ENCODE measurements at places on chromosomes 7 and 10. TPM values are rescaled to one million over a fixed set of nuclear protein-coding genes. Genes with fewer than 3 reads are reported as not detected.

DNA sequence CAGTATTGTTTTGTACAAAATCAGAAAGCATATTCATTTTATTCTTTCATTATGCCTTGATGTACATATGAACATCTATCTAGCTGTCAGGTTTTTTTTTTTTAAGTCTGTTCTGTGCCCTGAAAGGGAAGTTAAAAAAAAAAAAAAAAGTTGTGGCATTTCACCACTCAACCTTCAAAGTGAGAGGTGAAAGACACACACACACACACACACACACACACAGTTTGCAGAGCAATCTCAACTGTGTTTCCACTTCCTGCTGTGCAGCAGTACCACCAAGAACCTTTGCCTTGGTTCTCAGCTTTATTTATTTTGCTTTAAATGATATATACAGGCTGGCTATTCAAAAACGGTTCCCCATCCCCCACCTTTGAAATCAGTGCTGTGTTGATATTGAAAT, 955.6 kb downstream of the GATA3 start:
- H3K27me3 ChIP-seq = no peaks in the 10 kb centered on the region
- H3K27ac ChIP-seq = no peak overlapping the region
- no peak overlapping the region for H3K4me3 ChIP-seq
- no peaks in the 10 kb centered on the region for H3K4me1 ChIP-seq

DNA sequence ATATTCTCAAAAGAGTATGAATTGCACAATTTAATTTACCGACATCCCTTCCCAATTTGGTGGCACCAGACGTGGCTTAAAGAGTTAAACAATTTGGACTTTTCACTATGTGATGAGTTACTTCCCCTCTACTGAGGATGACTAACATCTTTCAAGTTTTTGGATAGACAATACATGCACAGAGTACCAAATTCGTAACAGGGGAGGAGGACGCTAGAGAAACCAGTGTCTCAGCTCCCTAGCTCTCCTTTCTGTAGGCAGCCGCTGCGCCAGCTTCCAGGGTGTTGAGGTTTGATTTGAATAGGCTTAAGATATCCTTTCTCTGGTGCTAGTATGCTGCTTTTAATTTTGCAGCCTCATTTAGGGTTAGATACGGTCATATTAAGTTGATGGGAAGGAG, 69.2 kb downstream of the GNA12 start:
- no peak overlapping the region for H3K4me3 ChIP-seq
- no peaks in the 10 kb centered on the region for H3K4me1 ChIP-seq
- no peak for DNase-seq
- no peaks in the 10 kb centered on the region for H3K27me3 ChIP-seq

- no peaks in the 10 kb centered on the region for H3K27me3 ChIP-seq
- H3K36me3 ChIP-seq = no peaks in the 10 kb centered on the region
- DNase-seq = no peak
Observed at GRCh38 chr10:79047875-79048638, 20.7 kb upstream of the ZMIZ1 start.

- peaks cover 29% of the 10 kb centered on the region for H3K27me3 ChIP-seq
- H3K4me3 ChIP-seq = peak overlapping the region; percentile 91
- DNase-seq = peak; percentile 33
Observed at GRCh38 chr10:7409045-7409731, 1.6 kb downstream of the SFMBT2 start.

GRCh38 chr10:74901301-74901700, 74.9 kb downstream of the KAT6B start:
- no peaks in the 10 kb centered on the region for H3K4me1 ChIP-seq
- no peak overlapping the region for H3K4me3 ChIP-seq
- no peak overlapping the region for H3K27ac ChIP-seq
- no peak for DNase-seq

DNA sequence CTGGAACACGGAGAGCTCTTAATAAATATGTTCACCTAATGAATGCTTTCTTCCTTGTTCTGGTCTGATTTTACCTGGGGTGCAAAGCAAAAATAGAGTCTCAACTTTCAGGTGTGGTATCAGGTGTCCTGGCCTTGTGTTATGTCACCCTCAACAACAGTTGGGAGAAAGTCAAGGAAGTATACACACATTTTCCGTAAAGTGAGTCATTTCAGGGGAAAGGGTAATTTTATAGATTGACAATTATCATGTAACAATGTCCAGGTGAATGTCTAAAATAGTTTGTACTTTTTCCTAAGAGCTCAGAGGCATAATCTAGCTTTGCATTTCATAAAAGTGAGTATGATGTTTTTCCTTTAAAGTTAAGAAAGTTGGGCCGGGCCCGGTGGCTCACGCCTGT, 287.4 kb downstream of the SKIDA1 start:
- H3K4me3 ChIP-seq = no peak overlapping the region
- H3K36me3 ChIP-seq = peaks cover 13% of the 10 kb centered on the region
- no peak overlapping the region for H3K27ac ChIP-seq
- no peaks in the 10 kb centered on the region for H3K27me3 ChIP-seq

- no peak overlapping the region for H3K4me3 ChIP-seq
- H3K4me1 ChIP-seq = no peaks in the 10 kb centered on the region
- H3K27me3 ChIP-seq = no peaks in the 10 kb centered on the region
- no peak for DNase-seq
- no peaks in the 10 kb centered on the region for H3K36me3 ChIP-seq
- no peak overlapping the region for H3K27ac ChIP-seq
Observed at GRCh38 chr7:22364900-22365299, 7.9 kb upstream of the RAPGEF5 start.

GRCh38 chr10:128064108-128064969, 61.9 kb downstream of the MKI67 start:
- no peak overlapping the region for H3K4me3 ChIP-seq
- H3K27ac ChIP-seq = no peak overlapping the region
- no peak for DNase-seq
- peaks cover 2% of the 10 kb centered on the region for H3K4me1 ChIP-seq

- H3K27ac ChIP-seq = peak overlapping the region; percentile 13
- no peak overlapping the region for H3K4me3 ChIP-seq
- peaks cover 10% of the 10 kb centered on the region for H3K4me1 ChIP-seq
- H3K36me3 ChIP-seq = peaks cover 5% of the 10 kb centered on the region
Observed at GRCh38 chr10:95480901-95481491, 80.2 kb downstream of the SORBS1 start.

GRCh38 chr10:44908066-44908749, 2.9 kb upstream of the TMEM72 start:
- H3K4me3 ChIP-seq = peak overlapping the region; percentile 18
- peaks cover 6% of the 10 kb centered on the region for H3K4me1 ChIP-seq
- no peaks in the 10 kb centered on the region for H3K36me3 ChIP-seq
- 0 out of 2 replicates have a peak, but pooled peaks cover 3% of the 10 kb centered on the region for H3K27me3 ChIP-seq
- no peak overlapping the region for H3K27ac ChIP-seq

GRCh38 chr7:2537981-2538851, 17.1 kb downstream of the BRAT1 start:
- peak; percentile 50 for DNase-seq
- H3K36me3 ChIP-seq = peaks cover 7% of the 10 kb centered on the region
- H3K4me3 ChIP-seq = no peak overlapping the region
- no peak overlapping the region for H3K27ac ChIP-seq

DNA sequence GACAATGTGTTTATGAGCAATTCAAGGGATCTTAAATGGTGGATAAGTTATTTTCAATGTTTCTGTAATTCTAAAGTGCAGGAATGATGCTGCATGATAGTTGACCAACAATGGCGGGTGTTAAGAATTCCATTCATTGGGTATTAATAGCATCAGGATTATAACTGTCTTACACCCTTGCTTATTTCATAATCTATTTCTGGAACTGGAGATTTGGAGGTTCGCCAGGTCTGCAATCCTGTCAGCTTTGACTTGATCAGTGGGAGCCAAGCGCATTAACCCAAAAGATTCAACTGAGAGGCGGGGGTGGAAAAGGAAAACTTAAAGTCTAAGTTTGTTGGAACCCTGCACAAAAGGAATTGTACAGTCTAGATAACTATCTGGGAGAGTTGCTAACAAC, 114.9 kb upstream of the ZEB1 start:
- no peaks in the 10 kb centered on the region for H3K4me1 ChIP-seq
- no peaks in the 10 kb centered on the region for H3K27me3 ChIP-seq
- H3K27ac ChIP-seq = no peak overlapping the region
- no peaks in the 10 kb centered on the region for H3K36me3 ChIP-seq
- H3K4me3 ChIP-seq = no peak overlapping the region
- DNase-seq = no peak

GRCh38 chr7:105816266-105816843, 60.0 kb downstream of the ATXN7L1 start:
- H3K36me3 ChIP-seq = no peaks in the 10 kb centered on the region
- no peak for DNase-seq
- no peak overlapping the region for H3K4me3 ChIP-seq
- no peak overlapping the region for H3K27ac ChIP-seq
- no peaks in the 10 kb centered on the region for H3K4me1 ChIP-seq

GRCh38 chr10:132551808-132552130, 14.2 kb downstream of the INPP5A start:
- no peak overlapping the region for H3K4me3 ChIP-seq
- no peak for DNase-seq
- no peaks in the 10 kb centered on the region for H3K4me1 ChIP-seq
- H3K36me3 ChIP-seq = no peaks in the 10 kb centered on the region
- H3K27me3 ChIP-seq = no peaks in the 10 kb centered on the region
- no peak overlapping the region for H3K27ac ChIP-seq

DNA sequence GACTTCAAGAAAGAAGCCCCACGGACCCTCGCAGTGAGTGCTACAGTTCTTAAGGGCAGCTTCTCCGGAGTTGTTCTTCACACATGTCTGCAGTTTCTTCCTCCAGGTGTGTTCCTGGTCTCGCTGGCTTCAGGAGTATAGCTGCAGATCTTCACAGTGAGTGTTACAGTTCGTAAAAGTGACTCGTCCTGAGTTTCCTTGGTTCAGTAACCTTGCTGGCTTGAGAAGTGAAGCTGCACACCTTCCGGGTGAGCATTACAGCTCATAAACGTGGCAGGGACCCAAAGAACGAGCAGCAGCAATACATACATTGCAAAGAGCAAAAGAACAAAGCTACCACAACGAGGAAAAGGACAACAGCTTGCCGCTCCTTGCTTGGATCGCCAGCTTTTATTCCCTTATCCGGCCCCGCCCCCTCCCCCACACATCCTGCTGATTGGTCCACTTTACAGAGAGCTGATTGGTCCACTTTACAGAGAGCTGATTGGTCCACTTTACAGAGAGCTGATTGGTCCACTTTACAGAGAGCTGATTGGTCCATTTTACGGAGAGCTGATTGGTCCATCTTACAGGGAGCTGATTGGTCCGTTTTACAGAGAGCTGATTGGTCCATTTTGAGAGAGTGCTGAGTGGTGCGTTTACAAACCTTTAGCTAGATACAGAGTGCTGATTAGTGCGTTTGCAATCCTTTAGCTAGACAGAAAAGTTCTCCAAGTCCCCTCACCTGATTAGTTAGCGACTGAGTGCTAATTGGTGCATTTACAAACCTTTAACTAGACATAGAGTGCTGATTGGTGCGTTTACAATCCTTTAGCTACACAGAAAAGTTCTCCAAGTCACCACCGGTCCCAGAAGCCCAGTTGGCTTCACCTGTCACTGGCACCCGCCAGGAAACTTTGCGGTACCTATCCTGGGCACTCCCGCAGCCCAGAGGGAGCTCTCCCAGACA, 165.3 kb downstream of the AGMO start:
- no peak overlapping the region for H3K4me3 ChIP-seq
- H3K36me3 ChIP-seq = peaks cover 10% of the 10 kb centered on the region
- no peak for DNase-seq
- H3K27ac ChIP-seq = no peak overlapping the region
- no peaks in the 10 kb centered on the region for H3K27me3 ChIP-seq
- no peaks in the 10 kb centered on the region for H3K4me1 ChIP-seq

- H3K4me3 ChIP-seq = no peak overlapping the region
- DNase-seq = no peak
- no peaks in the 10 kb centered on the region for H3K36me3 ChIP-seq
- no peak overlapping the region for H3K27ac ChIP-seq
- H3K27me3 ChIP-seq = no peaks in the 10 kb centered on the region
- H3K4me1 ChIP-seq = peaks cover 5% of the 10 kb centered on the region
Observed at GRCh38 chr10:124063750-124064603, 29.4 kb downstream of the CHST15 start.

GRCh38 chr10:123537188-123537961, 128.8 kb upstream of the GPR26 start:
- H3K4me1 ChIP-seq = peaks cover 6% of the 10 kb centered on the region
- no peak overlapping the region for H3K27ac ChIP-seq
- DNase-seq = no peak
- no peaks in the 10 kb centered on the region for H3K27me3 ChIP-seq
- no peaks in the 10 kb centered on the region for H3K36me3 ChIP-seq

DNA sequence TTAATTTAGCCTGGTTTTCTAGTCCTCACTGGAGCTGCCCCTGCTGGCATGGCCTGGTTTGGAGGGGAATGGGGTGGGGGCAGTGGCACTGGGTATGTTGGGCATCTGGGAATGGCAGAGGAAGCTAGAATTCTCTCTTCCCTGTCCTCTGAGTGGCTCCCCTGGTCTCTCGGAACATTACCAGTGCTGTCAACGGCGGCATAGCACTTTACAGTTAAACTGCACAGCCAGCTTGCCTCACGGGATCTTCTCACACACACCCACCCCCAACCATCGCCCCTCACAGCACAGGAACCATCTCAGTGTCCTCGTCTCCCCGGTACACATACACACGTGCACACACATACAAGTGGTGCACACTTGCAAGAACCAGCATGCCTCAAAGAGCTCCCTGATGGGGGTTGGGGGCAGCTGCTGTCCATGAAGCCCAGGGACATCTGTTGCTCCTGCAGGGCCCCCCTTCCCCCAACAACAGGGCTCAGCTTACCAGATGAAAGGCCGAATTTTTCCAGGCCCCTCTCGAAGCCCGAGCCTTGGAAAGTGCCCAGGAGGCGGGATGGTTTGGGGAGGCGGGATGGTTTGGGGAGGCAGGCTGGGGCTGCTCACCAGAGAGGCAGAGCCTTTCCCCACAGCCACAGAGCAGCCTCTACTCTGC, 41.0 kb downstream of the TSPAN15 start:
- DNase-seq = no peak
- no peaks in the 10 kb centered on the region for H3K4me1 ChIP-seq
- H3K27me3 ChIP-seq = no peaks in the 10 kb centered on the region
- H3K36me3 ChIP-seq = peaks cover 13% of the 10 kb centered on the region

DNA sequence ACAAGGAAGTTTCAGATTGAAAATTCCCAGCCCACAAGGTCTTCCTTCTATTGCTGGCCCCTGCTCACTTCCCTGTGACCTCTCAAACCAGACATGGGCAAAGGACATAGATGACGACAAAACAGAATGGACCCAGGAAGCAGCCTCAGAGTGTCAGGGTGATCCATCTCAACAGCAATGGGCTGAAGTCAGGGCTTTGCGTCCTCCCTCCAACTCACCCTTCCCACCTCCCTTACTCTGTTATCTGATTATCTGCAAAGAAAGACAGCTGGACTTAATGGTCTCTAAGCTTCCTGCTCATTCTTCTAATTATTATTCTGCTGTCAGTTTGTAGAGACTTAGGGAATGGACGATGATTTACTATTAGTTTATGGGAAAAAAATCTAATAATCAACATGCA, 115.9 kb downstream of the PIP4K2A start:
- H3K36me3 ChIP-seq = peaks cover 6% of the 10 kb centered on the region
- no peak for DNase-seq
- H3K4me3 ChIP-seq = no peak overlapping the region
- no peaks in the 10 kb centered on the region for H3K27me3 ChIP-seq
- H3K4me1 ChIP-seq = peaks cover 2% of the 10 kb centered on the region

MBL2 gene
- total RNA-seq = not detected

SPDYE11 gene
- not detected for total RNA-seq

CCDC172 gene
- total RNA-seq = 1.8 TPM

PHYH gene
- 19.7 TPM for total RNA-seq

CEP41 gene
- 9.2 TPM for total RNA-seq

ACTL6B gene
- 0.33 TPM for total RNA-seq

PKD2L1 gene
- 0.20 TPM for total RNA-seq

C10orf62 gene
- total RNA-seq = 0.31 TPM

MYOZ1 gene
- total RNA-seq = 1.5 TPM
